ENCODE measurements at places on chromosomes 12 and 14. TPM values are rescaled to one million over a fixed set of nuclear protein-coding genes. Genes with fewer than 3 reads are reported as not detected.
A peak's percentile ranks its signal among the peaks of the same experiment; 100 is the strongest.

DNA sequence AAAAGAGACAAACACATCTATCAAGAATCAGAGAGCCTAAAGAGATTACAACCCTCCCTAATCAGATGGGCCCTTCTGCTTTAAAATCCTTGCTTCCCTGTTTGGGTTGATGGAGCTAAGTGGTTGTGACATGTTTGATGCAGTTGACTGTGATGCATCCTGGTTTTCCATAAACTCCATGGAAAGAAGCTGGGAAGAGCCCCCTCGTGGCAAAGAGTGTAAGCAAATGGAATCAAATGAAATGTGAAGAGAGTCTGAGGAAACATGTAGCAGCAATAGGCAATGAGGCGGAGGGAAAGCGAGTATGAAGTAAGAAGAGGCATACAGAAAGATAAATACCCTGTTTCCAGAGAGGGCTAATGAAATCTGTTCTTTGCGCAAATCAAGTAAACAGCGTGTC lies 70.4 kb upstream of the SLCO1C1 start:
- DNase-seq: no peak

- DNase-seq: no peak
These were observed 140.0 kb downstream of the TMEM121 start for GRCh38 chr14:105666420-105666819.

DNA sequence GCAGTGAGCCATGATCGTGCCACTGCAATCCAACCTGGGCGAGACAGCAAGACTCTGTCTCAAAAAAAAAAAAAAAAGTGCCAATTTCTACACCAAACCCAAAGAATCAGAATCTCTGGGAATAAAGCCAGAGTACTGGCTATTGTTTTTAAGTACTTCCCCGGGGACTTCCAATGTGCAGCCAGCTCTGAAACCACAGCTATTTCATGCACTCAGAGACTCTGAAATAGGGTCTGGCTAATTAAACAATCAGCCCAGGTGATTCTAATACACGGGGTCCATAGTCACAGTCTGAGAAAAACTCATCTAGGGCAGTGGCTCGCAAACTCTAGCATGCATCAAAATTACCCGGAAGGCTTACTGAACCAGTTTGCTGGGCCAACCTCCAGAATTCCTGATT lies 56.3 kb downstream of the SIX6 start:
- no peak for DNase-seq

DNA sequence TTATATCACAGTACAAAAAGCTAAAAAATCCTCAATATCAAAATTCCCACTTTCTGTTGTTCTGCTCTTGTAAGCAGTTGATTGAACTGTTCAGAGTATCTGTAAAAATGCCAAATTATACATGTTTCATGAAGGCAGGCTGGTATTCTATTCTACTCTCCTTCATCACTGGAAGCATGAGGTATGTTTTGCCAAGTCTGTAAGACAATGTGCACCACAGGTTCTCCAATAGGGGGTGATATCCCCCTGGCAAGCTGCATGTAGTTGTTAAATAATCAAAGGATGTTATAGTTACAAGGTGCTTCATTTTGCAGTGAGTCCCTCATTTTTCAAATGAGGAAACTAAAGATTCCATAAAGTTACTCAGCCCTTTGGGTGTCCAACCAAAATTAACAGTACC lies 15.1 kb upstream of the NEK9 start:
- DNase-seq: peak; percentile 56

DNA sequence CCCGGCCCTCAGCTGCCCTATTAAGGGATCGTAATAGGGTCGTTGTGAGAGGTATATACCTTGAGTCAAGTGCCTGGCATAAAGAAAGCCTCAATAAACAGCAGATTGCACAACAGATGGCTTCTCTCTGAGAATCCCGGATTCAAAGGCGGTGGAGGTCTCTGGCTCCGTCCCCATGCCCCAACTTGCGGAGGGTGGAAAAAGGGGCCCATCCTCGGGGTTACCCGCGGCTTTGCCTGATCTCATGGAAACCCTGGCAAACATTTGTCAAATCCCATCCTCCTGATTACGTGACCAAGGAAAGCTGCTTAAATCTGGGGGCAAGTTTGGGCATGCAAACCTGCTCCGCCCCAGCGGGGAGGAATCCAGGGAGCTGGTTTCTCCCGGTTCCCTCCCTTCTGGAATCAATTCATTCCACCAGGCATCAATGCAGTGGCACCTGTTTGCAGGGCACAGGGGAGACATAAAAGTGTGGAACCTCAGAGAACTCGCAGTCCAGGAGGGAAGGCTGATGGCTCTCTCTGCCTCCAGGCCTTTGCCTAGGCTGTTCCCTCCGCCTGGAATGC lies 12.3 kb downstream of the TRPV4 start:
- DNase-seq: no peak

DNA sequence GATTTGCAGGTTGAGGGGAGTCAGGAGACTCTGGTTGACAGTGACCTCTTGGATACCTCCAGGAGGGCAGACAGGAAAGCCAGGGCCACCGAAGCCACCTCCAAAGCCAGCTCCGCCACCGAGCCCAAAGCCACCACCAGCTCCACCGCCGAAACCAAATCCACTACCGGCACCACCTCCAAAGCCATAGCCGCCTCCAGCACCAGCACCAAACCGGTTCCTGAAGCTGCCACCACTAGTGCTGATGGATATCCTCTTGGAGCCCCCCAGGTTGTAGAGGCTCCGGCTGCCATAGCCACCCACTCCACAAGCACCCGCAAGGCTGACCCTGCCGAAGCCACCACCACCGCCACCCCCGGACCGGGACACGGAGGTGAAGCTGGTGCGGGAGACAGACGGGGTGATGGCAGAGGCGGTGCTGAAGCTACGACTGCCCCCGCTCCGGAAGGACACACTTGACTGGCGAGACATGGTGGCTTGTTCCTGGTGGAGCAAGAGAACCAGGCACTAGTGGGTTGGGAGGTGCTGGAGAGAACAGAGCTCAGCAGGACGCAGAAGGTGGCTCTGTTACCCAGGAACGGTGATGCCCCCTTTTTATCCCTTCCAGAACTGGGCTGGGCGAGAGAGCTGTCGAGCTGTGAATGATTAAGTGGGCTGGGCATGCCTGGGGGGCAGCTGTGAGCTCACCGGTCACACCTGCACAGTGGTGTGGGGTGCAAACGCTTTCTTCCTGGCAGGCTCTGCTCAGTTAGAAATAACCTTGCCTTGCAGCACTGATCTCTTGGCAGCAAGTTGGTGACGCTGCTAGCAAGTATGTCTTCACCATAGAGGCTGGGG lies at the start of gene KRT5:
Gene KRT5, minus strand, starts transcription at position 569 of the 837 bp plus-strand sequence. Its CDS starts 98 bp downstream, at position 471.
- no peak for DNase-seq

- DNase-seq: no peak
These were observed 120.7 kb downstream of the SLC25A21 start for GRCh38 chr14:37051680-37052079.

- DNase-seq: no peak
These were observed 53.4 kb downstream of the PLBD1 start for GRCh38 chr12:14514154-14514842.

- DNase-seq: peak; percentile 2
These were observed 37.3 kb downstream of the PTGER2 start for GRCh38 chr14:52351233-52352060.

Gene GALNT8
- total RNA-seq: 0.29 TPM

Gene STXBP6
- total RNA-seq: not detected

Gene KCNC2
- not detected for total RNA-seq

Gene CCDC196
- not detected for total RNA-seq

Gene LIN7A
- total RNA-seq: 1.4 TPM

Measured in naive thymus-derived CD4-positive, alpha-beta T cell (primary cell).